ENCODE measurements at places on chromosomes 6 and 20.

- peak; percentile 22 for DNase-seq
Observed at GRCh38 chr20:10171864-10172751, 46.5 kb upstream of the SNAP25 start.

DNA sequence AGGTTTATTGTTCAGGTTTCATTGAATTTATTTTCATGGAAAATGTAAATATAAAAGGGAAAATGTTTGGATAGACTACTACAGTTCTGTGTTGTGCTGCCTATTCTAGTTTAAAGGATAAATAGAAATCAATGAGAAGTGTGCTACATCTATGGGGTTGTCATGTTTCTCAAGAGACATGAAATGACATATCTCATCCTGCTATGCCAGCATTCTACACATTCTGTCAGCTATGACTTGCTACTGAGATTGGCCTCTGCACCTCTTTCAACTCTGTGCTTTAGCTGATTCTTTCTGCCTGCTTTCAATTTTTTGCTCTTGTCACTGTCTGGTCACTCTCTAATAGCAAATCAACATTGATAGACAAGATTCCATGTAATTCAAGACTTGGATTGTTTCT is 33.8 kb upstream of the COL19A1 start:
- no peak for DNase-seq

DNA sequence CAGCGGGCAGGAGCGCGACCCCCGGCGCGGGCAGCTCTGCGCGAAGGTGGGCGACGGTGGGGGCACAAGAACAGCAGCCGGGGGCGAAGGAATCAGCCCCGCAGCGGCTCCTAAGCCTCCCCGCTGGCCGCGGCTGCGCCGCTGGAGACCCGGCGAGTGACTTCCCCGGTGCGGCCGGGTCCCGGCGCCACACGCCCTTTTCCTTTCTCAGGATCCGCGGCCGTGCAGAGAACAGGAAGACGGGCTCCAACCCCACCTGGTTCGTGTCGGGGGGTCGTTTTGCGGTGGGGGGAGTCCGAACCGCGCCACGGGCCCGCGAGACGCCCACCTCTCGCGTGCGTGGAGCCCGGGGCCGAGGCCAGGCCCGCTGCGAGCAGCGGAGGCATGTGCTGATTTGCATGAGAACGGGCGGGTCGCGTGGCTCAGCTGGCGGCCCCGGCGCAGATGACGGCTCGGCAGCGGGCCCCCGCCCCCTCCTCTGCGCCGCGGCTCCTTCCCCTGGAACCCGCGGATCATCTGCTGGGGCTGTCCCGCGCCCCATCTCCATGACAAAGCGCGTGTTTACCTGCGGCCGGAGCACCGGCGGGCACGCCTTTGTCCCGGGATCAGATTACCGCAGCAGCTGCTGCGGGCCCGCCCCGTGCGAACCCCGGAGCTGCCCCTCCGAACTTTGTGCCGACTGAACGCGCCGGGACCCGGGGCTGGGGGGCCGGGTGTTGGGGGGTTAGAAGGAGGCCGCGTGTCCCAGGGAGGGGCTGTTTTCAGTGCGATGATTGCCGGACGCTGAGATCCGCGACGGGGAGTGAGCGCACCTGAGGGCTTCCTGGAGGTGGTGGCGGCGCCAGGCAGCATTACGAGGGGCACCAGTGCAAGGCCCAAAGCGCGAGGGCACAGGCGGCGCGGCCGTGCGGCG is 4.9 kb upstream of the DLL1 start:
- DNase-seq: no peak

GRCh38 chr6:105594821-105595220 is 191.9 kb upstream of the PREP start:
- DNase-seq: no peak

DNA sequence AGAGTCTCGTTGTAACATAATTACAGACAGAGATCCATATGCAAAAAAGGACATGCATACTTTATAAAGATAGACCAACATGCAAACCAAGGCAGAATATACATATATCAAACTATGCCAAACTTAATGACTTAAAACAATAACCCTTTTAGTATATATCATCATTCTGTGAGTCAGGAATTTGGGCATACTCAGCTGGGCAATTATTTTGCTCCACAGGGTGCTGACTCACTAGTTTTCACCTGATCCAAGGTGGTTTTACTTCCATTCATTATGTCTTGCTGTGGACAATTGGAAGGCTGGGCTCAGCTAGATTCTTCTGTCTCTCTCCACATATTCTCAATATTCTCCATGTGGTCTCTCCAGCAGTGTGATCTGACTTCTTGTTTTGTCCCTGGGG is 41.2 kb upstream of the RNF146 start:
- DNase-seq: no peak

- DNase-seq: no peak
Observed at GRCh38 chr6:150966786-150967185, 101.3 kb downstream of the MTHFD1L start.

DNA sequence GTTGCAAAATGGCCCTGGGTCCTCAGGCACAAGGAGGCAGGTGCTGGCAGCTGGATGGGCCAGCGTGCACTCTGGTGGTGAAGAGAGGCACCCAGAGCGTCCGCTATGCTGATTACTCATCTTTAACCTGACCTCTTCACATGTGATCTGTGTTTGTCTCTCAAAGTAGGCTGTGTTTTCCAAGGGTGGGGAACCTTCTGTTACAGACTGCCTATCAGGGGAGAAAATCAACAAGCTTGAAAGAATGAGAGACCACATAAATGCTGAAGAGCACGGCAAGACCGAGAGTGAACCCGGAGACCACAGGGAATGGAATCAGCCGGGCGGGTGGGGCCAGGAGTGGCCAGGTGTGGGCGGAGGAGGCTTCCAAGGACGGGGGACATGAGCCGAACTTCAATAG is 16.2 kb downstream of the BNIP5 start:
- no peak for DNase-seq

- no peak for DNase-seq
Observed at GRCh38 chr20:61874421-61875068, 191.1 kb downstream of the TAF4 start.

- DNase-seq: no peak
Observed at GRCh38 chr6:84546427-84546914, 217.9 kb downstream of the TBX18 start.

DNA sequence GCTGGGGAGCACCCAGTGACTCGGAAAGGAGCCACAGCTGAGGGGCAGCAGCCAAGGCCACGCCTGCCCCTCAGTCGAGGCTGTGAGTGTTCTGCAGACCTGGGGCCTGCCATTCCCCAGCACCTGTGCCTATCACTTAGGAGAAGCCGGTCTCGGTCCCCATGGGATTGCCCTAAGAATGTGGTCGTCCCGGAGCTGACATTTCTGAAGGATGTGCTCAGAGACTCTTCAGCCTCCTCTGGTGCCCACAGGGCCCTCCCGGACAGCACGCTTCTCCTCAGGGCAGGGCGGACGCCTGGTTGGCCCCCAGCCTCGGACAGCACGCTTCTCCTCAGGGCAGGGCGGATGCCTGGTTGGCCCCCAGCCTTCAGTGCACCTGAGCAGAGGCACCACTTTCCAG is 223.9 kb downstream of the ERMARD start:
- no peak for DNase-seq

DNA sequence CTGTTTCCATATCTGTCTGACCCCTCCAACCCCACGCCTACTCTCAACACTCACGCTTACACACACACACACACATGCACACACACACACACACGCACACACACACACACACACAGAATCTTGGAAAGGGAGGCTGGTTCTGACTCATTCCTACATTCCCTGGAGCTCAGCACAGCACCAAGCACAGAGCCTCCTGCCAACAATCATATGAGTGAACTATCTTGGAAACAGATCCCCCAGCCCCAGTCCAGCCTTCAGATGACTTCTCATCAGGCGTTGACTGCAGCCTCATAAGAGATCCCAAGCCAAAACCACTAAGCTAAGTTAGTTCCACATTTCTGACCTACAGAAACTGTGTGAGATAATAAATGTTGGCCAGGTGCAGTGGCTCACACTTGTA is 14.1 kb upstream of the HCK start:
- DNase-seq: no peak

- no peak for DNase-seq
Observed at GRCh38 chr6:163459007-163459406, 44.5 kb downstream of the QKI start.

- no peak for DNase-seq
Observed at GRCh38 chr20:36546111-36546736, 4.9 kb downstream of the MYL9 start.

DNA sequence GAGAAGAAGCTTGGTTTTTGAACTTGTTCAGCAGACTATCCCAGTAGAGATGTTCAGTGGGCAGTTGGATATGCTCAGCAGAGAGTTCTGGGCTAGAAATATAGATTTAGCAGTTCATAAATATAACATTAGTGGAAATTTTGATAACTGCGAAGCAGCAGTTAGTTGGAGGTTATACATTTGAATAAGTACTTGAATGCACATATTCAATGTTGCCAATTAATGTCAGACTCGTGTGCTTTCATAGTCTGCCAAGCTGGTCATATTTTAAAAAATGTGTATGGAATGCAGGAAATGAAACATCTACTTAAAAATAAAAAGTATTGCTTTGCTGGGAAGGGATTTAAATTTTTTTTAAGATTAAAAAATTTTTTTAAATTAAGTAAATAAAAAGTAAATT is 92.5 kb upstream of the E2F3 start:
- DNase-seq: no peak

DNA sequence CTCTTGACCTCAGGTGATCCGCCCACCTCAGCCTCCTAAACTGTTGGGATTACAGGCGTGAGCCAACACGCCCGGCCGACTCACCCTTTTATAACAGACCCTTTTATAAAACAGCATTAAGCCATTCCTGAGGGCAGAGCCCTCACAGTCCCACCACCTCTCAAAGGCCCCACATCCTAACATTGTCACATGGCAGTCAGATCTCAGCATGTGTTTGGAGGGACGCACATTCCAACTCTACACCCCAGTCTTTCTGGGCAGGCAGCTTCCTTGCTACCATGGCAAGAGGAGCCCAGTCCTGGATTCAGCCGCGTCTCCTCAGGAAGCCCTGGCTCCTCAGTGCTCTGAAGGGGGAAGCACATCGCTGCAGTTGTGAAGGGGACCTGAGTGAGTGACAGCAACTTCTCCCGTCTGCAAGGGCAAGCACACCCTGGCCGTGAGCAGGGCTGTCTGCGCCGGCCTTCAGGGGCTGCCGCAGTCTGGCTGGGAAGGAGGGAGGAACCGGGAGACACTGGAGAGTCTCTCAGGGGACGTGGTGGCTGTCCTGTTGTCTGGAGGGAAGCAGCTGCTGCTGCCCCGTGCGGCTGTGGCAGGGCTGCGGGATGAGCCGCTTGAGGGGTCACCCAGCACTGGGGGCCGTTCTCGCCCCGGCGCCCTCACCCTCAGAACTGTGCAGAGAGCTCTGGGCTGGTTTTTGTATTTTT is 15.9 kb downstream of the OSBPL2 start:
- no peak for DNase-seq

- DNase-seq: no peak
Observed at GRCh38 chr20:34164381-34164984, 52.4 kb upstream of the EIF2S2 start.

GRCh38 chr6:77178821-77179220 is 284.5 kb downstream of the HTR1B start:
- DNase-seq: no peak

GRCh38 chr20:3340443-3340842 is 67.0 kb downstream of the DNAAF9 start:
- no peak for DNase-seq

DNA sequence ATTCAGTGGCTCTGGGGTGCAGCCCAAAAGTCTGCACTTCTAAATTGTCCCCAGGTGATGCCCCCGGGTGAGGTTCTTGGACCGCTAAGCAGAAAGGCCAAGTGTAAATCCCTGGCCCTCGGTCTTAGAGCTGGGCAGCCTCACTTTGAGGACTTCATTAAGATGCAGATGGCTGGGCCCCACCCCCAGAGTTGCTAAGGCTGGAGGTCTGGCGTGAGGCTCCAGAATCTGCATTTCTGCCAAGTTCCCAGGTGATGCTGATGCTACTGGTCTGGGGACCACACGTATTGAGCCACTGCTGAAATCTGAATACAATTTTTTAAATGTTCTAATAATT is 735 bp upstream of the SLC23A2 start:
- no peak for DNase-seq

GRCh38 chr6:45816674-45817297 is 198.9 kb downstream of the CLIC5 start:
- no peak for DNase-seq

- DNase-seq: no peak
Observed at GRCh38 chr6:151665329-151665728, 142.2 kb upstream of the ESR1 start.

GRCh38 chr6:12037798-12038197 is 25.7 kb downstream of the HIVEP1 start:
- DNase-seq: no peak

DNA sequence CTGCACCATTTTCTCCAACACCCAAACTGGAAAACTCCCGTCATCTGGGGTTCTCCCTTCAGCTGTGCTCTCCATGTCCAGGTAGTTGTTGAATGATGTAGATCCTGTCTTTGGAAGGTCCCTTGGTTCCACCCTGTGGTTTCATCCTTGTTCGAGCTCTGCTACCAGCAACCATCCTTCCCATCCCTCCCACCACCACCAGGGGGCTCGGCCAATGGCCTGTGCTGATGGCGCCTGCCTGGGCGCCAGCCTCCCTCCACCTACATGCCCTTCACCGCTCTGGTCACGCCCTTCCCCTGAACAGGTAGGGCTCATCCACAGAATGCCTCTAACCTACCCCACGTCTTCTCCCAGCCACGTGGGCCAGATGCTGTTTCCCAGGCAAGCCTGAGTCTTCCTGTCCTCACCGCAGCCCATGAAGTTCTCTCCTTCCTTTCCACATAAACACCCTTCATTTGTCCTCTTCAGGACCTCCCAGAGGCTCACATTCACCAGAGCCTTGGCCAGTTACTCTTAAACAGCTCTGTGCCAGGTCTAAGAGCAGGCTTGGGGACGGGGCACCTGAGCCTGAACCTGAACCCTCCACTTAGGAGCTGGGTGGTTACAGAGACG is 75.1 kb upstream of the DUSP22 start:
- no peak for DNase-seq

DNA sequence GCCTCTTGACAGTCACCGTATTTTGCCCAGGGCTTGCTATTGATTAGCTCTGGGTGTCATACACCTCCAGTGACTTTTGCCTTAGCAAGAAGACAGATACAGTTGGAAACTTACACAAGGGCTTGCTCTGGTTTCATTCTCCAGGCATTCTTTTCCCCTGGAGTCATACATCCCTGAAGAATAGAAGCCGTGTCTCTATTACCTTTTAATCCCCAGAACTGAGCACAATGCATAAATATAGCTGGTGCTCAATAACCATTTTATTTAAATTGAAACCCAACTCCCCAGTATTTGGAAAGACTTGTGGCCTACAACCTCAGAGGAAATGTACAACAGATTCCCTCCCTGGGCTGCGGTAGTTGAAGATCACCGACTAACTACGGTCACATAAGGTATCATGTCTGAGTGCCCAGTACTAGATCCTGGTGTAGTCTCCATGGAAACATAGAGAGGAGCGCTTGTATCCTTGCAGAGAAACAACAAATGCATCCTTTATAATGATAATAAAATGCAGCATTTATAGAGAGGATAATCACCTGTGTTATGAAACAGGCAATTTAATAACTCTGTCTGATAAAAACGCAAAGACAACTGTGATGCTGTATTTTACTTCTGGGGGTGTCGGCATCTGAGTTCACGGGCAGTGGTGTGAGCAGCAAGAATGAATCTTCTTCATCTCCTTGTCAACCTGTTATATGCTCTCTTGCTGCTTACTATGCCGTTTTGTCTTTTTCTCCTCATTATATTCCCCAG is 401.2 kb upstream of the AGPAT4 start:
- no peak for DNase-seq

All from stimulated activated CD8-positive, alpha-beta memory T cell treated with anti-CD3 and anti-CD28 coated beads, Interleukin-2, amount 100 ng/mL, for 48 hours (primary cell).